Activated CD8-positive, alpha-beta memory T cell treated with anti-CD3 and anti-CD28 coated beads, Interleukin-2, amount 10 ng/mL, durations not matched to agents 7 days and 5 days (primary cell): ENCODE measurements at places on chromosomes 7 and 10. TPM values are rescaled to one million over a fixed set of nuclear protein-coding genes. Genes with fewer than 3 reads are reported as not detected.

HOXA1 gene
- total RNA-seq: 0.28 TPM

ZNF25 gene
- total RNA-seq: 6.3 TPM

COL17A1 gene
- not detected for total RNA-seq

- no peaks in the 10 kb centered on the region for H3K36me3 ChIP-seq
- no peaks in the 10 kb centered on the region for H3K4me1 ChIP-seq
- no peak for DNase-seq
- no peak overlapping the region for H3K27ac ChIP-seq
Measured at GRCh38 chr10:11386044-11386443, 225.4 kb downstream of the USP6NL start.

DNA sequence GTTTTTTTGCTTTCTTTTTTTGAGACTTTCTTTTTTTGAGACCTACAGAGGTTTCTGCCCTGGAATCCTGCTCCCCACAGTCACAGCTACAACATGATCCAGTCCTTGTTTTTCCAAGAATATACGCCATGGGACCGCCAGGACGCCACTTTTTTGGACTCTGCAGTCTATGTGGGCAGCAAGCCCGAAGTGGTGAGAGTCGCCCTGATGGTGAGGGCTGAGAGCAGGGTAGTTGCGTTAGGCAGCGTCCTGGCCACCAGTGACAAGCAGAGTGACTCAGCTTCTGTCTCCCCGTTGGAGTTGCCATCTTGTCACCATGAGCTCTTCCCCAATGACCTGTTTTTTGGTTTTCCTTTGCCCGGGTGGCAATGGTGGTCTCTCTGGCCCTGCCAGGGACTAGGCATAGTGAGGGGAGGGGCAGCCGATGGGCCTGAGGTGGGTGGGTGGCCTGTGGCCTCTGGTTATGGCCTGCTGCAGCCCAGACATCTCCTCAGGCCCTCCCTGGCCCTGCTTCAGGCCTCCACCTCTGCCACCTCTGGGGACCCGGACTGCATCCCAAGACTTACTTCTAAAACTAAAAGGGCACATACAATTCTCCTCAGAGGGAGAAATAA, 88.0 kb upstream of the MALRD1 start:
- no peaks in the 10 kb centered on the region for H3K27me3 ChIP-seq
- H3K4me3 ChIP-seq: no peak overlapping the region
- no peaks in the 10 kb centered on the region for H3K4me1 ChIP-seq
- no peaks in the 10 kb centered on the region for H3K36me3 ChIP-seq
- H3K27ac ChIP-seq: no peak overlapping the region
- DNase-seq: no peak

DNA sequence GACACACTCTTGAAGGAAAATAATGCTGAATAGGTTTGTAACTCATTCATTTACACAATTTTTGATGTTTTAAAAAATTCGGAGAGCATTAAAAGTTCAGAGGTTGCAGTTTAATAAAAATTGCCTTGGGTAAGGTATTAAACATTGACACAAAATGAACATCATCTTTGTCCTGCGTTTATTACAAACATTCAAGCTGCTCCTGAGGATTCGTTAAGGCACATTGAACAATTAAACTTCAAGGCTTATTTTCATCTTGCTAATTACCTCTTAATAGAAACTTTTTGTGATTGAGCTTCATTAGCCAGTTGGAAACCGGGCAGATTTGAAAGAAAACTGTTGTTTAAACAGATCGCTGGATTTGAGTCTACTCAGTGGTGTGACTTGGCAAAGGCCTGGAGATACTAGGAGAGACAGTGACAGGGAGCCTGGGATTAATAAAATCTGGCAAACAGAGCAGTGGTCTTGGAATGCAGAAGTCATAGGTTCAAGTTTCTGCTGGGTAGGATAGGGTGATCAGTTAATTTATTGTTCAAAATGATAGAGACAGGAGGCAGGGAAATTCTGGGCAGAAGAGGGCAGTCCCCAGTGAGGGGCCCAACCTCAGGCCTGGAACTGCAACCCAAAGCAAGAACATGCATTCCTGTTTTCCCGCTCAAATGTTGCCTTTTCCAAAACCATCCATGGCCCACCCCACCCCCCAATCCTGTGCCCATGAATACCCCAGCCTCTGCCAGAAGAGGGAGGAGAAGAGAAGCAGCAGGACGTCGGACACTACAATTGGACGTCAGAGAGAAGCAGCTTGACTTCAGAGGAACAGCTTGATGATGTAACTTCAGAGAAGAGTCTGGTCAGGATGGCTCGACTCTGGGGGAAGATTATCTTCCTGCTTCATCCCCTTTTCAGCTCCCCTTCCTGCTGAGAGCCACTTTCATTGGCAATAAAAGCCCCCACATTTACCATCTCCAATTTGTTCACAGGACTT, 43.5 kb upstream of the SLC35G1 start:
- no peak for DNase-seq
- H3K27ac ChIP-seq: no peak overlapping the region
- H3K36me3 ChIP-seq: no peaks in the 10 kb centered on the region
- no peak overlapping the region for H3K4me3 ChIP-seq
- H3K27me3 ChIP-seq: peaks cover 9% of the 10 kb centered on the region
- no peaks in the 10 kb centered on the region for H3K4me1 ChIP-seq
